ENCODE measurements at places on chromosomes 7 and 10.

- no peak for DNase-seq
Measured at GRCh38 chr10:103648251-103648635, 154.7 kb downstream of the NEURL1 start.

DNA sequence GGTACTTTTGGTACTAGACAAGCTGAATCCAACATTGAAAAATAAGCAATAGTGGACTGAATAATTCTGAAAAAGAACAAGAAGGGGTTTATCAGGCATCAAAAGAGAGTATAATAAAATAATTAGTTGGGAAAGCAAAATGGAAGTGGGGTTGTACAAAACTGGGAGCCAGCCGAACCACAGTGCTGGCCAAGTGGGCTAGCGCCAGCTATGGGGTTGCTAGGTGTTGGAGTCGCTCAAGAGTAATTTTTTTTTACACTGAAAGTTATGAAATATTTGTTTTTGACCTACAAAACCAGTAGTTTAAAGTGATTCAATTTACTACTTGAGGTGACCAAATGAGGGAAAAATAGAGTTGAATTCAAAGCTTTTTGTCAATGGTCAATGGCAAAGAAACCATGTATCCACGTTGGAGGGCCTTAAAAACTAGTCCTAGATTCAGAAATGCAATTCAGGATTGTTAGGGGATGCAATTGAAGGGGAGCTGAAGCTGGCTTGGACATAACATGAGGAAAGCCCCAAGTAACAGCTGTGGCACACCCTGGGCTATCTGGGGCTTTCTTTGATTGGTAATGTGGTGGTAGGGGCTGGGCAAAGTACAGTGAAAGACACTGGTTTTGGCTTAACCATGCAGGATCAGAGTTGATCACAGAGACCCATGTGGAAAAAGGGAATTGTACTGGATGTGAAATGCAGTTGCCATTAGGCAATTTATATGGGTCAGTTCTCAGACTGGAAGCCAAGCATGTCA is 28.3 kb upstream of the MSMB start:
- DNase-seq, result no peak

DNA sequence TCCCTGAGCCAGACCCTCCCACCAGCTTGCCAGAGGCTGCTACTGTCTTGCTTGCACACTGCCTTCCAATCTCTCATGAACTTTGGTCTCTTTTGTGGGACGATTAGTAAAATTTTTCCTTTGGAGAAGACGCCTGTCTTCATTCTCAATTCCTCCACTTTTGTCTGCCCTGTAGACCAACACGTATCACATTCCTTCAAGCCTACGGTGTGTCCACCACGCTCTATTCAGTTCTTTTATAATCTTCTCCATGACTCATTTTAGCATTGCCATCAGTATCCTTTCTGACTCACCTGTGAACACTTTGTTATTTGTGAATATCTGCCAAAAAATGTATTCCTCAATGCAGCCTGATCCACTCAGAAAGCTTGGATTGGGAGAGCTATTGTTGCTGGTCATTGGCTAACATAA is 1.4 kb downstream of the GIMAP5 start:
- no peak for DNase-seq

DNA sequence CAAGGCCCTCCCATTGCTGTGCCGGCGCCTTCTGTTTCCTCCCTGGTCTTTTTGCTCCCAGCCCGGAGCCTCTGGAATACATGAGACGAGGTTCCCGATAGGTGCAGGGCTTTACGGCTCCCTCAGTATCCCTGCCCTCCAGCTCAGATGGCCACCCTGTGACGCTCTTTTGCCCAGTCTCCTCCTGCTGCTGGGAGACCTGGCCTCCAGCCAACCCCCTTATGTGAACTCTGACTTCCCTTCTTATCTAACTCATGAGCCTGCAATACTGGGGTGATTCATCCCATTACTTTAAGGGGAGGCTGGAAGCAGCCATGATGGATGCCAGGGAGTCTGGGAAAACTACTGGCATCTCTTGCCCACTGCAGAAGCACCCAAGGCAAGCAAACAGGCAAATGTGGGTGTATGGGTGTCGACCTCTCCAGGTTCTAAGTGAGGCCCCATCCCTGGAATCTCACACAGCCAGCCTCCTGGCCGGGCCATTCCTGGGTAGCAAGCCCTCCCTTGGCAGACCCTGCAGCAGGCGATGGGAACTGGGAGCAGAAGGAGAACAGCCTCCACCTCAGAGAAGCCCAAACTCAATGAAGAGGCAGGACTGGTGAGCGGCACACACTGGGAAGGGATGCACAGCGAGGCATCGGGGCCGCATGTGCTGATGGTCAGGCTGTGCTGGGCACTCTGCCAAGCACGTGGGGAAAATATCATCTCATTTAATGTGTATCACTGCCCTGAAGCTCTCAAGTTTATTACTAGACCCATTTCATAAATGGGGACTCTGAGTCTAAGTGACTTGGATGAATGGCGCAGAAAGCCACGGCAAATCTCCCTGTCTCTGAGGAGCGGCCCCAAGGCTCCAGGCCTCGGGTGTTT is 97.5 kb downstream of the FAM53B start:
- DNase-seq, result peak; percentile 64
